Epithelial cell of proximal tubule (primary cell): ENCODE measurements at places on chromosomes 7 and 10. TPM values are rescaled to one million over a fixed set of nuclear protein-coding genes. Genes with fewer than 3 reads are reported as not detected.

GRCh38 chr10:18278181-18278580, 138.0 kb downstream of the CACNB2 start:
- no peak for DNase-seq

DNA sequence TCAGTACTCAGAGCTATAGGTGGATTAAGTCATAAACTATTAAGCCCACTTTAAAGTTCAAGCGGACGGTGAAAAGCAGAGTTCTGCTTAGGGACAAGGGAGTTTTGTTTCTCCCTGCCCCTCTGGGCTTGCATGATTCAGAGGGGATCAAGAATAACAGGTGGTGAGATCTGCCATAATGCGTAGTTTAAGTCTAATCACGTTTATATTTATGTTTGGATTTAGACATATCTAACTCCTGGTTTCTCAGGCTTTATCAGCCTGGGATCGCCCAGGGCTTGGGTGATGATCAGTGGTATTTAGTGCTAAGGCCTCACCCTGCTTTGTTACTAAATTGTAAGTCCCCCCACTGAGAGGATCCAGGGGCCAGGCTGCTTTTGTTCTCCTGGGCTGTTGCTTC, 335.4 kb upstream of the NRP1 start:
- DNase-seq = no peak

GRCh38 chr7:140605337-140605736, 35.3 kb downstream of the DENND2A start:
- DNase-seq = no peak

- no peak for DNase-seq
These were observed 75.7 kb upstream of the ASAH2 start for GRCh38 chr10:50326757-50327701.

GRCh38 chr7:142353147-142354060, 95.5 kb upstream of the PRSS58 start:
- no peak for DNase-seq

DNA sequence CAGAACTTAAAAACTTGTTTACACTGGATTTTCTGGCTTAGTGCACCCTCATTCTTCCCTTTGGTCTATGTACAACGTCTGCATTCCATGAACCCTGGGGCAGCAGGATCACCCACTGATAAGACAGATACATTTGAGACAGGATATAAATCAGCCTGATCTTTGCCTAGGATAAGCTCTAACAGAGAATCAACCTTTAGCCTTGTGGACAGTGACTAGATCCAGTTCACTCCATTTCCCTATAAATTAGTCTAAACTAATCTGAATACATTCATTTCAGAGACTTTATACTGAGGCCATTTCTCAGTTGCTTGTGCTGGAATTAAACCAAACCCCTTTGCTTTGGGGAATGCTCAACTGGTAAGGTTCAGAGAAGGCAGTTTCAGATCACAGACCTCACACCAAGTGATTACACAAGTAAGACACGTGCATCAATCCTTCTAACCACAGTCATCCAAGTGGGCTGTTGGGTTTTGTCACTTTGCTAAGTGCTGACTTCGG, 639.8 kb upstream of the FZD8 start:
- DNase-seq = no peak

DNA sequence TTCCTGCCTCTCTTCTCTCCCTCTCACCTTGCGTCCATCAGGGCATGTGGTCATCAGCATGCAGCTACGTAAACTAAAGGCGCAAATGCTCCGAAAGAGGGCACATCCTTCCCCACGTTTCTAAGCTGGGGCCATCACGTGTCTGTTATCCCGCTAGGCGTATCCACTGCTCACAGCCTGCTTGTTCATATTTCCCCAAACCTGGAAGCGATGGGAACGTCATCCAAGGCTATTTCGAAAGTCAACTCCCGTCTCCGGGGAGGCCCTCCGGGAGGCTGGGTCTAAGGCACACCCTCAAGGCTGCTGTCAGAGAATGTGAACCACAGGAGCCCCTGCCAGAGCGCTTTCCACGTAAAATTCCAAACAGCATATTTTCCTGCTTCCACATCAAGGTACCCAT, 199.2 kb downstream of the DIP2C start:
- DNase-seq = no peak

DNA sequence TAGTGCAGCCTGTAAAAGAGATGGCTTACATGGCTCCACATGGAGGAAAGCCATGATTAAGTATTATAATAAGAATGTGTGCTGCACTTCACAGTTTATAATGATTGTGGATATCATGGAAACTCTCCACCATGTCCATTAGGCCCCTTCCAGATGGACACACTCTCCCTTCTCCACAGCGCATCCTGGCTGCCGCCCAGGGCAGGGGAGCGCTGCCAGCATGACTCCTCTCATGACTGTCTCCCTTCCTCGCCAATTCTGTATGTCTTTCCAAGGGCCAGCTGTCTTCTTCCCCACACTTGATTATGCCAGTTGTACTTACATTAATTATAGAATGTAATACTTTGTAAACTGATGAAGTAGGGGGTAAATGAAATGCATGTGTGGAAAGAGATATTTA, 259.3 kb upstream of the TMEM72 start:
- no peak for DNase-seq

DNA sequence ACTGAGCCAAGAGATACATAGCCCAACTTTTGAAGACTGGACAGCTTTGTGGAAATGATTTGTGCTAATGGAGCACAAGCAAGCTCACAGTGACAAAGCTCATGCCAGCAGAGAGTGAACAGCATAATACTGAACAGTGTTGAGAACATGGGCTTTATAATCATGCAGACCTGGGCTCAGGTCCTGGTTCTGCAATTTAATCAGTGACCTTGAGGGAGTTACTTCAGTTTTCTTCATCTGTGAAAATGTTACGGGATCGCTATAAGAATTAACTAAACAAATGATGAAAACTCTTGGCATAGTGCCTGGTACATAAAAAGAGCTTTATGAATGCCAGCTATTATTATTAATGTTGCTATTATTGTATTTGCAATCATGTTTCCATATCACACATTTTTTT, 690.5 kb upstream of the LRRN3 start:
- no peak for DNase-seq

- DNase-seq = no peak
These were observed 261.3 kb downstream of the TCERG1L start for GRCh38 chr10:131050162-131050766.

GRCh38 chr7:3912291-3912690, 611.2 kb downstream of the SDK1 start:
- DNase-seq = peak; percentile 52

DNA sequence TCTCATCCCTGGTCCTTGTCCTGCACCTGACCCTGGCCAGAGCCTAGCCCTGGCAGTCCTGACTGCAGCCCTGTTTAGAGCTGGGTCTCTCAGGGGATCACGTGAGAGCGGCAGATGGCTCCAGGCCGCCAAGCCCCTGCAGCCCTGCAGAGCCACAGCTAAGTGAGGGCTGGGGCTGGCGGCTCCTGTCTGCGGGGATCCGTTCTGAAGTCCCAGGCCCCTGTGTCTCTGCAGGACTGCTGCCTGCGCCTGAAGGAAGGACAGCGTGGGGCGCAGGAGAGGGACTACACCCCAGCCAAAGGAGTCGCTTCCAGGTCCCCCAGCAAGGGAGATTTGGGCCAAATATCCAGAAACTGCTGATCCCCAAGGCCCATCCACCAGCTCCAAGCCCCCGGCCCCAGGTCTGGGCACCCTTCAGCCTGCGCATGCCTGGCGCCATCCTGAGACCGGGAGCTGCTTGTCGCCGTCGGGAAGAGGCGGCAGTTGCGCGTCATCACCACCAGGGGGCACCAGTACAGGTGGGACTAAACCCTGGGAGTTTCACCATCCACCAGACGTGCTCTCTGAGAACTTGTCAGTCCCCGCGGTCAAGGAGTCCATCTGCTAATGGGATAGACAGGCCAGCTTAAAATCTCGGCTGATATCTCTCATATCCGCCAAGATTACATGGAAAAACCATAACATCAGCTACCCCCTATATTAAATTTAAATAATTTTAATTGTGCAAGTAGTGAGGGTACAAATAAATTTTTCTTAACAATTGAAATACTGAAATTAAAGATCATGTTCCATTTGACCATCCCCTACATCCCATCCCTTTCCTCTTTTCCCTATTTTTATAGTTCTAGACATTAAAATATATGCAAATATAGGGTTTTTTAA, 25.1 kb upstream of the GHRHR start:
- no peak for DNase-seq

- DNase-seq = no peak
These were observed 95.3 kb downstream of the MYOF start for GRCh38 chr10:93386631-93387369.

- DNase-seq = no peak
These were observed 405.3 kb upstream of the ETV1 start for GRCh38 chr7:14394786-14395185.

DNA sequence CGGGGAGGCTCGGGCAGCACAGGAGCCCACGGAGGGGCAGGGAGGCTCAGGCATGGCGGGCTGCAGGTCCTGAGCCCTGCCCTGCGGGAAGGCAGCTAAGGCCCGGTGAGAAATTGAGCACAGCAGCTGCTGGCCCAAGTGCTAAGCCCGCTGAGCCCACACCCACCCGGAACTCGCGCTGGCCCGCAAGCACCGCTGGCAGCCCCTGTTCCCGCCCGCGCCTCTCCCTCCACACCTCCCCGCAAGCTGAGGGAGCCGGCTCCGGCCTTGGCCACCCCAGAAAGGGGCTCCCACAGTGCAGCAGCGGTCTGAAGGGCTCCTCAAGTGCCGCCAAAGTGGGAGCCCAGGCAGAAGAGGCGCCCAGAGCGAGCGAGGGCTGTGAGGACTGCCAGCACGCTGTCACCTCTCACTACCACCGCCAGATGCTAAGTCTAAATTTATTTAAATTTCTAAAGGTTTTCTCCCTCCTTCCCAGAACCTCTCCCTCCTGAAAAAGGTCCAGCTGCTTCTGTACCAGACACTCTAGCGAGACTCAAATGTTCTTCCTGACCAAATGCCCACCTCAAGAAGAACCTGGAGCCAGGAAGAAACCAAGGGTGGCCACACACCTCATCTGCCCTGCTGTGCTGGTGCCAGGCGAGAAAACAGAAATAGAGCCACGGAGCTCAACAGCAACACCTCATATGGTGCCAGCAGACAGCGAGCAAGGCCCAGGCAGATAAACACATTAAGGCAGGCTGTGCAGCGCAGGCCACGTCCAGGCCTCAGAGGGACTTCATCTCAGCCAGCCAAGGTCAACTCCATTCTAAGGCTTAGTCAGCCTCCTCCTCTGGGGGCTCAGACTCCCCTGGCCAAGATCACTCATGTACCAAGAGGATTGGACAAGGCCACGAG, 47.0 kb downstream of the KCNMA1 start:
- DNase-seq = no peak

DNA sequence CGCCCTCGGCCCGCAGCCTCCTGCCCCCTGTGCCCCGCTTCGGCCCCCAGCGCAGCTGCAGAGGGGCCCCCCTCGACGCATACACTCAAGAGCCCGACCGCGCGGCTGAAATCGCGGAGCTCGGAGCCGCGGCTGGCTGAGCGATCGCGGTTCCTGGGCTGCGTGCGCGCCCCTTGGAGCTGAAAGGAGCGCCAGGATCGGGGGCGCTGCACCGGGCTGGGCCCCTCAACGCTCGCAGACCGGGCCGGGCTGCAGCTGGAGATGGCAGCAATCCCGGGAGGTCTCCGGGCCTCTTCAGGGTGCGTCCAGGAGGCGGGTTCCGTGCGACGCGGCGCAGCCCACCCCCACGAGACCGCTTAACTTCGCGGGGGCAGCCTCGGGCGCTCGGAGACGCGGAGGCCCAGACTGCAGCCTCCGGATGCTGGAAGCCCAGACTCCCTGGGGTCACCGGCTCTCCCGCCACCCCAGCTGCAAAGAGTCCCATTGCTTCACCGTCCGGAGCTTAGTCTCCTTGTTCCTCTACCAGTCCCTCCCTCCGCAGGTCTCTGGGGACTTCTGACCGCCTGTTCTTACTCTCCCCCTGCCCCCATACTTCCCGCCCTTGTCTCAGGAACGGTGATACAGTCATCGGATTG, 73.0 kb upstream of the LRRC4 start:
- DNase-seq = no peak

- no peak for DNase-seq
These were observed 36.0 kb downstream of the DPYSL4 start for GRCh38 chr10:132222726-132223125.

DNA sequence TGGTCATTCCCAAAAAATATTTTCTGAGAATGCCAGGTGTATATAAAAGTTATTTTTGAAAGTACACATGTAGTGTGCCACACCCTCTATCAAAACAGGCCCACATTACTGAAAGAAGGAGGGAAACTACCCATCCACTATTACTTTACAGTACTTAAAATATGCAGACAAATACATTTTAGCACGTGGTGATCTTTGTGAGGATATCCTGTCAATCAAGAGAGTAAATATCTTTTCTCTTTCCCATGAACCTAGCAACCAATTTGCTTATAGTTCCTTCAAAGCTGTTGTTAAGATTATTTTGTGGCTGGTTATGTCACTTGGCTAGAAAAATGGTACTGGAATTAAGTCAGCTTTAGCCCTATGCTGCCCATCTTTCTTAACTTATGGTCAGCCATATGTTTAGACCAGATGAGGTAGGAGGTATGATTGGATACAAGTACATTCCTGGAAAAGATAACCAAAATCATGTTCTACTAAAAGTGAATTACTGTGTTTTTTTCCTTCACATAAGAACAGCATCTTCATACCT, 70.1 kb downstream of the AUTS2 start:
- no peak for DNase-seq

DNA sequence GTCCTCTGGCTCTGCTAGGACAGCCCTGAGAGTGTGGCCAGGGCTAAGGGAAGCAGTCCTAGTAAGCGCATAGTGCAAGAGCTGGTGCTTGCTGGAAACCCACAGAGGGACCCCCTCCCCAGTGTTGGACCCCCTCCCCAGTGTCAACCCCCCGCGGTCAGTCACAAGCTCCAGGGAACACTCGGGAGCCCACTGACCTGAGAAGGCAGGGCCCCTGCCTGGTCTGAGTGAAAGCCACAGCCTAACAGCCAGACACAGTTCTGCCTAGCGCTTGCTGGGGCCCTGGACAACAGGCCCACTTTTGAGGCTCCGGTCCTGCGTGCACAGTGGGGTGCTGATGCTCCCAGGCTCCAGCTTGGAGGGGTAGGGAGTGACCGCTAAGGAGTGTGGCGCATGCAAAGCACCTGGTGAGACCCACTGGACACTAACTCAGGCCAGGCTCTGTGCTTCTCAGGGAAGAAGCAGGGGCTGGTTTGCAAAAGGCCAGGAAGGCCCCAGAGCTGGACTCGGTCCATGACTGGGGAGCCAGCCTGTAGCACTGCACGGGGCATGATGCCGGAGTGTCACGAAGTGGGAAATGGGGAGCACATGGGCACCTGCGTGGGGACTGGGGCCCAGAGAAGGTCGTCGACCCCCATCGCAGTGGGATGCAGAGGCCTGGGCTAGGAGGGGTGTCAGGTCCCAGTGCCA, 175.8 kb upstream of the PPP2R2D start:
- DNase-seq = no peak

The HGF gene
- not detected in 2 replicates for total RNA-seq

The NPC1L1 gene
- 0.23 and 0.94 TPM in 2 replicates for total RNA-seq

The PTF1A gene
- total RNA-seq = not detected in 2 replicates

The VPS41 gene
- 22.1 and 22.7 TPM in 2 replicates for total RNA-seq

The CADPS2 gene
- 4.4 and 5.6 TPM in 2 replicates for total RNA-seq

The LHFPL3 gene
- not detected in 2 replicates for total RNA-seq

The CDH23 gene
- total RNA-seq = under 0.01 TPM in 1 of 2 replicates, not detected in the other

The BUD23 gene
- total RNA-seq = 65.2 and 87.1 TPM in 2 replicates

The TRIM73 gene
- total RNA-seq = 0.14 and 0.58 TPM in 2 replicates
